Epithelial cell of umbilical artery (primary cell): ENCODE measurements at places on chromosomes 12 and 14. TPM values are rescaled to one million over a fixed set of nuclear protein-coding genes. Genes with fewer than 3 reads are reported as not detected.

ENDOU gene
- total RNA-seq: not detected in 2 replicates

SERPINA3 gene
- 0.61 TPM in 1 of 2 replicates, not detected in the other for total RNA-seq

PLCZ1 gene
- total RNA-seq: under 0.01 TPM in 1 of 2 replicates, not detected in the other

IGF1 gene
- total RNA-seq: not detected in 2 replicates

MIP gene
- total RNA-seq: not detected in 2 replicates

SRRM4 gene
- not detected in 2 replicates for total RNA-seq

CCDC175 gene
- total RNA-seq: not detected in 2 replicates

RAPGEF3 gene
- 17.2 and 29.5 TPM in 2 replicates for total RNA-seq

FLRT2 gene
- total RNA-seq: 3.3 and 4.5 TPM in 2 replicates

JAG2 gene
- 23.9 and 41.9 TPM in 2 replicates for total RNA-seq

CCDC196 gene
- total RNA-seq: not detected in 2 replicates

C12orf50 gene
- not detected in 2 replicates for total RNA-seq

TCL1B gene
- total RNA-seq: not detected in 2 replicates
